NCI-H1417 (cell line): ENCODE measurements at places on chromosomes 7 and 10.

DNA sequence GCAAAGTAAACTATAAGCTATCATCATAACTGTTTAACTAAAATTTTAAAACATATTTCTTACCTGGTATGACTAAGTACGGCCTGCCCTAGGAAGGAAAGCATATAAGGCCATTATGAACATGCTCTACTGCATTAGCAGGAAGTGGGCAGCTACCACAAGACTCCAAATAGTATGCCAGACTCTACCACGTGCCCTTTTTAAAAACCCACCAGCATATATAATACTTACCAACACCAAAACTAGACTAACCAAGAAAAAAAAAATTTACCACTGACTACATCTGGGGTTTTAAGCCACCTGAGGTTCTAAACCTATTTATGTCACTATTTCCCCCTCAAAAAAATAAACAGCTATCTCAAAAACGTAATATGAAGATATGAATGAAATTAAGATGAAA is 30.1 kb downstream of the NUDCD3 start:
- no peak for DNase-seq

GRCh38 chr7:65251851-65252620 is 121.6 kb upstream of the ZNF92 start:
- DNase-seq = peak; percentile 98

DNA sequence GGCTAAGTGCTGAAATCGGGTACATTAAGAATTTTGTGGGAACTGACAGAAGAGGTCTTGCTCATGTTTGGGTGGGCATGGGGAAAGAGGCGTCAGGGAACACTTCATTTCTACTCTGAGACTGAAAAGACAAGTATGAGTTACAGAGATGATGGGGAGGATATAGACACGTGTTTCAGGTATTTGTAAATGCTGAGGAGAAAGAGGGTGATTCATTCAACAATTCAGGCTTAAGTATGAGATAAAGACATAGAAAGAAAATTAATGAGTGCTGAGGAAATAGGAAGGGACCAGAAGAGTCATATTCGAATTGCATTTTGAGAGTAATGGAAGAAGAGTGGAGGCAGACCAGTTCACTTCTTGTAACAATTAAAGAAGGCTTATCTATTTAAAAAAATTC is 143.6 kb downstream of the HBP1 start:
- no peak for DNase-seq

DNA sequence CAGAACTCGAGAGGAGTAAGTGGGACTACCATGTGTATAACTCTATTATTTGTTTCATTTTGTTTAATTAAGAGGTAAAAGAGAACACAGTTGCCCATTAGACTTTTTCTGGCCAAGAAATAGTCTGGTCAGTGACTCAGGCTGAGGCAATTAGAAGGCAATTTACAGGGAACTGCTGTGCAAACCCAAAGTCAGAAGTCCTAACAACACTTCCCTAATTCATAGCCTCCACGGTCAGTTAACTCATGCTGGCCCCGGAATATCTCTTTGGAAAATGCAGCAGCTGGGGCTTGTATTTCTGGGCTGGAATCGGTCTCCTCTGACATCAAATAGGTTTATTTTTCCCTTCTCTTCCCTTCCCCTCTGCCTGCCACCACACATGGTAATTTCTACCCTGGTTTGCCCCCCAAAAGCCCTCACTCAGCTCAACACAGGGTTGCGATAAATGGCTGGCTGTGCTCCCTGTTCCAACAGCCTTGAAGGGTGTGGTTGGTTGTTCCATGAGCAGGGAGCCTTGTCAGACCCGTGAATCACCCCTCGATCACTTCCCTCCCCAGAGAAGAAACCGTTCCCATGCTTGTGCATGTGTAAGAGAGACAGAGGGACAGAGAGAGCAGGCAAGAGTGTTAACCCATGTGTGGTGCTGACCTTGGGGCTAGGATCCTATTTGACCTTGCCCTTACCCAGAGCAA is 5.3 kb downstream of the SH3PXD2A start:
- no peak for DNase-seq

DNA sequence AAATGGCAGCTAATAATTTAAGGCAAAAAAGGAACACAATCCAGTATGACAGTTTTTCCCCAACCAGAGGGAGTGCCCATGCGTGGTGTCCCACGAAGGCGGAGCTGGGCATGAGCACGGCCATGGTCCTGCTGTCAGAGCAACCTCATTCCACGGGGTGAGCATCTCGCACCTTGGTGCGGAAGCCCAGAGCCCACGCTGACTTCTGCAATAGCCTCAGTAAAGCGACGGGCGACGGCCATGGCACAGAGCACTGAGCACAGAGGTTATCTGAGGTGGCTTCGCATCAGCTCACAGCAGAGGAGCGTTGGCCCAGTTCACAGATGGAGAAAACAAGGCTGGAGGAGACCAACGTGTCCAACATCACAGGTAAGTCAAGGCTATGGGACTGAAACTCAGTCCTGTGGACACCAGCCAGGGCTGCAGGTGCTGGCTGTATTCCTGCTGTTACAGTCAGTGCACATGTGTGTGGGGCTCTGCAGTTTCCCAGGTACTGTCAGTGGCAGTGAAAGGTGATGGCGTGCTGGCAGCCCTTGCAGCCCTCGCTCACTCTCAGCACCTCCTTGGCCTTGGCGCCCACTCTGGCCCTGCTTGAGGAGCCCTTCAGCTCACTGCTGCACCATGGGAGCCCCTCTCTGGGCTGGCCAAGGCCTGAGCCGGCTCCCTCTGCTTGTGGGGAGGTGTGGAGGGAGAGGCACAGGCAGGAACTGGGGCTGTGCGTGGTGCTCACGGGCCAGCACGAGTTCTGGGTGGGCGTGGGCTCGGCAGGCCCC is 525.6 kb downstream of the PTPRN2 start:
- no peak for DNase-seq

DNA sequence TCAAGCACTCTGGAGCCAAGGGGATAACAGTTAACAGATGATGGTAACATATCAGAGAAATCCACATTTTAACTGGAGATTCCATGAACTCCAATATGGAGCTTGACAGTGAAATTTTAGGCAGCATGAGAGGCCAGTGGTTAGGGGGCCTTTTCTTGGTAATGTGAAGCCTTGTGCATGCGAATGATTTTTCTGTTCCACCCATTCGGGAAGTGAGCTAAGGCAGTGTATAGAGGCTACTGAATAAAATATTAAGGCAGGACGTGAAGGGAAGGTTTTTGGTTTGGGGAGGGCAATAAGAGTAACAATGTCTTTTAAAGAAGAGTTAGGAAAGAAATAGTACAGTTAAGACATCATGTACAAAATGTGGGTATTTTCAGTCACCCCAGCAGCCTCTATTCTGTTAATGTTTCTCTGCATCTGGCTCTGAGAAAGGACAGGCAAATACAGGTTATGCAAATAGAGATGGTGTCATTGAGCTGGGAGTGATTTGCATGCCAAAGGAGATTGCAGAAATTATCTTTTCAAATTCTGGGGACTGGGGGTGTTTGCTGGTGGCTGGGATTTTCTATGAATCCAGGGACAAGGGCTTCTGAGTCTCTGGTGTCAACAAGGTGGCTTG is 6.8 kb upstream of the TAS2R60 start:
- DNase-seq = no peak

GRCh38 chr10:21402606-21403083 is 122.8 kb downstream of the SKIDA1 start:
- no peak for DNase-seq
